ENCODE measurements at places on chromosomes 6 and 20.

- no peak for DNase-seq
Observed at GRCh38 chr6:4682431-4683097, 93.6 kb upstream of the CDYL start.

GRCh38 chr20:57835074-57835452 is 125.2 kb upstream of the PMEPA1 start:
- DNase-seq: no peak

GRCh38 chr20:16747291-16747811 is 807 bp upstream of the OTOR start:
- no peak for DNase-seq

DNA sequence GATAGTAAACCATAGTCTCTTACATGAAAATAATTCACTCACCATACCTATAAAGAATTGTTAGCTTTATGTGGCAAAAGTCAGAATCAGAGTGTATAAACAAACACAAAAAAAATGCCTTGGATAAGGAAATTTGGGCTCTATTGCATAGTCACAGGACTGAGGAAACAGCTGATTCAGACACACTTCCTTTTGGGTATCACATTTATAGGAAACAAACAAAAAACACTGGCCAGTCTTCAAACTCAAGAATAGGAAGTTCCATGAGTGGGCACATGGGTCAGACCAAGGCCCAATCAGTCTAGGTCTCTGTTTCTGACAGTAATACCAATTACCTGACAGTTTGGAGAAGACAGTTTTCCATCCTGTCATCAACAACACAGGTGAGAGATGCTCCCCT is 8.0 kb downstream of the SLC18B1 start:
- DNase-seq: no peak

GRCh38 chr6:166433096-166433495 is 50.4 kb upstream of the MPC1 start:
- no peak for DNase-seq

DNA sequence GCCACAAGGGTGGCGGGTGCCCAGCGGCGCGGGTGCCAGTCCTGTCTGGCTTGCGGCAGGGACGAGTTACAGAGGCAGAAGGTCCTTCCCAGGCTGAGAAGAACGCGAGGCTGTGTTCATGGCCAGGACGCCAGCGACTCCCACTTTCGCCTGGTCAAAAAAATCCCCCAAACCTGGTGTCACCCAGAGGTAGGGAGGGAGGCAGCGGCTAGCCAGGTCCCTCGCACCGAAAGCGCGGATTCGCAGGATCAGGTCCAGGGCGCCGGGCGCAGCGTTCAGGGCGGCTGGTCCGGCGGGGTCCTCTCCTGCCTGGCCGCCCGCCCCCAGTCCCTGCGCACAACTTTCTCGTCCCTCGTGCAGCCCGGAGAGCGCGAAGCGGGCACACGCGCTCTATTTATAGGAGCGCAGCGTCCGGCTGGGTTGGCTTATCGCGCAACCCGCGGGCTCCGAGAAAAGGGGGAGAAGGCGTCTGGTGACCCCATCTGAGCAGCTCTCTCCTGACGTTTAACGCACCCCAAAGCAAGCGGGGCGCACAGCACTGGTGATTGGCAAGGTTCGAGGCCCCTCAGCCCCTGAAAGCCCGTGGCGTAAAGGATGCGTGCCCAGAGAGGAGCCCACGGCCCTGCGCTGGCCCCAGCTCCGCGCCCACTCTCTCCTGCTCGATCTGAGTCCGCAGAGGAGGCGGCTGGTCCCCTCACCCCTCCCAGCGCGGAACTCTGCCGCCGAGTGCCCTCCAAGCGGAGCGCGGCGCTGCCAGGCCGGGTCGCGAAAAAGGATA is 519 bp downstream of the CBLN4 start:
- peak; percentile 65 for DNase-seq

DNA sequence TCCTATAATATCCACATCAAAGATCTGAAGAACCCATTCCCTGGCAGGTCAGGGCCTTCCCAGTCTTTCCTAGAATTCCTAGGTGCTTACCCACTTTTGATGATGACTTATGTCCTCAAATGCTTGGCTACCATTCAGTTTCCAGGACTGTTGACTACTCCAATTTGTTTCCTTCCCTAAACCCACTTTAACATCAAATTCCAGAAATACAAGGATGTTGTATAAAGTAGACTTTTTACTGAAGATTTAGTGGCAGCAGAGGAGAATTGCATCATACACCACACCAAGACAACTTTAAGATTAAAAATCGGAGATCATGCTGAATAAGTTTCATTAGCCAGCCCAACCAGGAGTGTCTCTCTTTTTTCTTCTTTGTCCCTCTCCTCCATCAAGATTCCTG is 203.3 kb upstream of the LAMP5 start:
- no peak for DNase-seq

- DNase-seq: no peak
Observed at GRCh38 chr6:411402-412145, 20.0 kb downstream of the IRF4 start.

- no peak for DNase-seq
Observed at GRCh38 chr6:151451417-151451949, 443 bp downstream of the RMND1 start.

- DNase-seq: peak; percentile 72
Observed at GRCh38 chr6:88780714-88781389, 182.6 kb downstream of the RNGTT start.

GRCh38 chr6:49662892-49663261 is 26.2 kb upstream of the RHAG start:
- no peak for DNase-seq

- DNase-seq: no peak
Observed at GRCh38 chr20:53884859-53885541, 185.4 kb downstream of the BCAS1 start.

DNA sequence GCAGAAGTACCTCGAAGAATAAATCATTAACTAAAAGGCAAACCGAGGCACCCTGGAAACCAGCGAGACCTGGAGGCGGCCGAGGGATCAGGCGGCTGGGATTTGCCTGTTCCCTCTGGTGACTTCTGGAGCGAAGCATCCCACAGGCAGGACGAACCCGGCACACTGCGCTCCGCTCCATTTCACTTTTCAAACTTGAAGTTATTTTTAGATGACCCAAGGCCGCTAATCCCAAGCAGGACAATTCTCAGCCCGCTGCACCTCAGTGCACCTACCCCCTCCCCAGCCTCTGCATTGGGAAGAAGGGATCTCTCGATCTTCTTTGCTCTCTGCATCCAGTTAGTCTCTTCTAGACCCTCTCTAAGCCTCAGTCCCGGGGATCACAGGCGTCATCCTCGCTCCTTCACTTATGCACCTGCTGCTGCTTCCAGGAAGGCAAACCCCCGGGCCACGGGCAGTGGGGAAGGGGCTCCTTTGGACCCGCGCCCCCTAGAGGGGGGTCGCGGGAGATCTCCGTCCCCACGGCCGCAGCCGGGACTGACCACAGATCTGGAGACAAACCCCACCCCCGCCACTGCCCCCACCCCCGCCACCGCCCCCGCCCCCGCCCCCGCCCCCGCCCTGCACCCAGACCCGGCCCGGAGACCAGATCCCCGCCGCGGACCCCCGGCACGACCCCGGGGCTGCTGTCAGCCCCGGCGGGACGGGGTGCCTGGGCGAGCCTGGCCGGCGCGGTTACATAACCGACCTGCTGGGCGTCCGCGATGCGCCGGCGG is 636 bp downstream of the RCAN2 start:
- peak; percentile 80 for DNase-seq

- no peak for DNase-seq
Observed at GRCh38 chr6:44100088-44100550, 27.1 kb downstream of the MRPL14 start.

DNA sequence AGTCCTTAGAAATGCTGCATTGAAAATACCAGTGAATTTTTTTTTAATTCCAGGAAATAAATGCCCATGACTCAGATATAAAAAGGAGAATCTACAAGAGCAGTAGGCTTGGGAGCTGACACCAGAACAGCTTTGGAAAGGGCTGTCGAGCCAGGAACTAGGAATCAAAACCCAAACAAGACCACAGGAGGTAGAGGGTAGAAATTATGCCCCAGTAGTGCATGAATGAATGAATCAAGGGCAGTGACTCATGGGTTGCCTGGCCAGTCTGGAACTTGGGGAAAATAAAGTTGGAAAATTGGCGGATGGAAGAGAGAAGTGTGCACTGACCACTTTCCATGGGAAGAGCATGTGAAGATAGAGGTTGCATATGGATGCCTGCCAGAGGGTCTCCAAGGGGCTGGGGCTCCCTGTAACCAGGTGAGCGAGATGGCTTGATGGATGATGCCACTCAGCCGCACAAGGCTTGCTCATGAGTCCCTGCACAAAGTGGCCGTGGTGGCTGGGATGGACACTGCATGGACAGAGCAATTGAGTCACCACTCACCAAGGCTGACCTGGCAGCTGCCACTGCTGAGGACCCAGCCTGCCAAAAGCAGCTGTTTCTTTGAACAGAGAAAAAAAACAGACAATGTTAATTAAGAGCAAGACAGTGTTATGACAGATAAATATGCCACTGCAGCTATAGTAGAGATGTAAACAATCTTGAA is 15.2 kb upstream of the MCCD1 start:
- DNase-seq: no peak

DNA sequence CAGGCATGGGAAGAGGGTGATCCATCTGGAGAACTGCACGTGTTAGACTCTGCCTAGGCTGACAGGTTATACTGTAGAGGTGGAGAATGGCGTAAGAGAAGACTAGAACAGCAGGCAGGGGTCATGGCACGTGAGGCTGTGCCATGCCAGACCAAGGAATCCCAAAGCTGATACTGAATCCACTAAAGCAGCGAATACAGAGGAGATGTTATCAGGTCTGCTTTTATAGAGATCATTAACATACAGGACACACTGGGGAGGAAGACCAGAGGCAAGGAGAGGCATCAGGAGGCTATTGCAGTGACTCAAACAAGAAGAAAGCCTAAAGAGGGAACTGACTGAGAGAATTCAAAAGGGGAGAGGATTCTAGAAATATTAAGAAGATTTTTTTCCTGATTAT is 12.9 kb downstream of the PHACTR1 start:
- no peak for DNase-seq

DNA sequence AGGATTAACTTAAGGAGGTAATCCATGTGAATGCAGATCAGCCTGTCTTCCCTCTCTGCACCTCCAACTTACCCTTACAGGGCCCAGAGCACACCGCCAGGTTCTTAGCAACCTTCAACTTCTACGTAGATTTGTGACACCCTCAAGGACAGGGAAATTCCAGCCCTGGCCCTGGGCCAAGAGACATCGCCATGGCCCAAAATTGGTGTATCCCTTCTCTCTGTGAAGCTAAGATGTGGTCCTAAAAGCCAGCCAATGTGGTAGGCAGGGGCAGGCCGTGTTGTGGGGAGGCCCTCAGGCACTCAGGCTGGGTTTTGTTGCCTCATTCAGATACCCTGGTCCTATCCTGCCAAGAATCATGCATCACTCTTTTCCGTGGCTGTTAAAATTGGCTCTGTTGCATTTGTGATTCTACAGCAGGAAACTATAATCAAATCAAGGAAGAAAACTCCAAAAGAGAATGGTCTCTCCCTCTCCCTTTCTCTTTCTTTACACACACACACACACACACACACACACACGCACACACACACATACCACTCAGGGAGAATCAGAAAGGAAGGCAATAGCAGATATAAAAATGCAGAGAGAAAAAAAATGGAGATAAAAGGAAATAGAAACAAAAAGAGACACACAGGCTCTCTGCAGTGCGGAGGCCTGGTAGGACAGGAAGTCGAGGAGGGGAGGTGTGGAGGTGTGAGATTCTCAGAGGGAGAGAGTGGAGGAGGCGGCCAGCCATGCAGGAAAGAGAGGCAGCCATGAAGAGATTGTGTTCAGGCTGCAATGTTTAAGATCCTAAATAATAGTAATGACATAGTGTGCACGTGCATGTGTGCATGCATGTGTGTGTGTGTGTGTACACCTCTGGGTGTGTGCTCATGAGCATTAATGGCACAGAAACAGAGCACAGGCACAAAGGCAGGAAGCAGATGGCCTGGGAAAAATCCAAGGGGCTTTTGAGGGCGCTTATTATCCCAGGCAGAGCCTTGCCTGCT is 201.8 kb upstream of the LRFN2 start:
- no peak for DNase-seq

DNA sequence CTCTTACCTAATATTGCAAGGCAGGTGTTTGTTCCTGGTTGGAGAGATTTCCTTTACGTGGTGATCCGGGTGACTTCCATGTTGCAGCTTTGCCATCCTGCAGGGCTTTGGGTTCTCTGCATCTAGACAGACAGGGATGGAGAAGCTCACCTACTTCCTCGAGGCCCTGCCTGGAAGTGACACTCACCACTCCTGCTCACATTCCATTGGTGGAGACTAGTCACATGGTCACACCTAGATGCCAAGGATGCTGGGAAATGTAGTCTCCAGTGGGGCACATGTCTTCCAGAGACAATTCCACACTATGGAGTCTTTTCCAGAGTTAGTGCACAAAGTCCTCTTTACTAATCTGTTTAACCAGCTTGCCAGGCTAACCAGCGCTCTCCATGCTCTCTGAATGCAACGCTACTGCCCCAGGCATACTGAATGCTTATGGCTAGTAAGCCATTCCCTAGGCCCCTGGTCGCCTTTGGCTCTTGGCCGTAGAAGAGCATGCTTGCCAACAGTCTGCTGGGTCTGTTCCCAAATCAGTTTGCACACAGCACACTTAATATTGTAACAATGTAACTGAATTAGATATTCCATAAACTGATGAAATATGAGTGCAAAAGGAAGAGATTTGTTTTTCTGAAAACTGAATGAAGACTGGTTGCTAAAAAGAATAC is 6.7 kb upstream of the KCNK15 start:
- DNase-seq: peak; percentile 67

- no peak for DNase-seq
Observed at GRCh38 chr6:98909236-98909635, 38.5 kb downstream of the FBXL4 start.

GRCh38 chr6:116190550-116190949 is 63.3 kb downstream of the TSPYL4 start:
- DNase-seq: no peak
